Suppressor macrophage treated with lipopolysaccharide for 4 hours (primary cell): ENCODE measurements at places on chromosomes 5 and 9.
A peak's percentile ranks its signal among the peaks of the same experiment; 100 is the strongest.

DNA sequence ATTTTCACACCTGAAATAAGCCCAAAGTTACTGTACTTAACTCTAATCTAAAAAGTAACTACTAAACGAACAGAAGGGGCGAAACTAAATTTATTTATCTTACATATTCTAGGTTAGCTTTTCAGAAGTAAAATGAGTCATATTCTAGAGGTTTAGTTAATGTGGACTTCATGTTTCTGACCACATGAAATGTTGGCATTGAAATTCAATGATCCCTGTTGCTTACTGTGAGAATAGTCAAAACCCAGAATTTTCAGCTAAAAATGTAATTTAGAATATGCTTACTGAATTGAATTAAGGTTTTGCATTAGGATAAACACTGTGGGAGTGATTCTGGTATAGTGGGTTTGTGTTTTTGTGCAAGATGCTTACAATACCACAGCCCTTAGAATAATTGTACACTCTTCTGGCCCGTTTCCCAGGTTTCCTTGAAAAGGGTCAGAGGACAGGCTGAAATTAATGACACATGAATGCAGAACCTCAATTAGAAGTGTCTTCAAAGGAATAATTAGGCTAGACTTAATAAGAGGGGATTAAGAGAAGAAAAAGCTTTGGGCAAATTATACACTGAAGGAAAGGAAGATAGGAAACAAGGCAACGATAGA is 1.4 kb upstream of the SNX18 start:
- DNase-seq = no peak

GRCh38 chr5:83375049-83375745 is 96.3 kb upstream of the VCAN start:
- no peak for DNase-seq

DNA sequence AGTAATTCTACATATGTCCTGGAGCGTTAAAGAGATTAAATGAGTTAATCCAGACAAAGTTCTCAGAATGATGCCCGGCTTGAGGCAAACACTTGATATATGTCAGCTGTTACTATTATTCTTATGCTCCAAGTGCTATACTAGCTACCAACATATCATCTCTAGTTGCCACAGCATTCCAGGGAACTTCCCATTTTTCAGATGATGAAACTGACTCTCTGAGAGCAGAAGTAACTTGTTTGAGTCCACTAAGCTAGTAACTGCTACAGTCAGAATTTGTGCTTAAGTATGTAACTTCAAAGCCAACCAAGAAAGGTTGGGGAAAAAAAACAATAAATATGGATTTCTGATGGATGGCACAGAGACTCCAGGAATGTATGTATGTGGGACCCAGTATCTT is 98.1 kb downstream of the CDK5RAP2 start:
- DNase-seq = peak; percentile 79

- DNase-seq = no peak
Observed at GRCh38 chr9:129640086-129640870, 1.7 kb downstream of the ASB6 start.

- DNase-seq = peak; percentile 1
Observed at GRCh38 chr5:128491291-128491690, 46.8 kb downstream of the FBN2 start.

DNA sequence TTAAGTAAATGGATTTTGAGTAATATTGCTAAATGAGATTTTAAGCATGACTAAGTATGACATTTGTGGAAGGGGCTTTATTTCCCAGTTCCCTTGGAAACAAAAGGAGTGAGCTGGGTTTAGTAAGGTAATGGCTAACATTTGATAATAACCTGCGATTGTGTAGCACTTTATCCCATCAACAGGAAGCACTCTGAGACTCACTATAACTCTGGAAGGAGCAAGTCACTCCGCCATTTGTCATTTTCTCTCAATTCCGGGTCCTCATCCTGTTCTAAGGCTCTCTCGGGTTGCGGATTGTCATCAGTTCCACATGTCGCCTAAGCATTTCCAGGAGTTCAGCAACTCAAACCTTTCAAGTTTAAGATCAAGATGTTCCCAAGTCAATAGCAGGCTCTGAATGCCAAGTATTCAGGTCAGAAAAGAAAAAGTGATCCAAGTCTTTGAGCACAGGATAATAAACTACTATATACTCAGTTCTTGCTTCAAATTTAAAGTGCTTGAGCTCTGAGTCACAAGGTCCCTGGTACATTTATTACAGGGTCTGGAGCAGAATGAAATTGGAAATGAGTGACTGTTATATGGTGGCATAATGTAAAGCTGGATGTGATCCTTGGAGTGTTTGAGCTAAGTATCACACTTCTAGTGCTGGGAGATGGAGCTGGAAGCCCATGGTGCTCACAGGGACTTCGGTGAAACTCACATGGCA is 39.3 kb downstream of the CAPSL start:
- no peak for DNase-seq

GRCh38 chr5:67827541-67827940 is 388.0 kb upstream of the PIK3R1 start:
- no peak for DNase-seq

DNA sequence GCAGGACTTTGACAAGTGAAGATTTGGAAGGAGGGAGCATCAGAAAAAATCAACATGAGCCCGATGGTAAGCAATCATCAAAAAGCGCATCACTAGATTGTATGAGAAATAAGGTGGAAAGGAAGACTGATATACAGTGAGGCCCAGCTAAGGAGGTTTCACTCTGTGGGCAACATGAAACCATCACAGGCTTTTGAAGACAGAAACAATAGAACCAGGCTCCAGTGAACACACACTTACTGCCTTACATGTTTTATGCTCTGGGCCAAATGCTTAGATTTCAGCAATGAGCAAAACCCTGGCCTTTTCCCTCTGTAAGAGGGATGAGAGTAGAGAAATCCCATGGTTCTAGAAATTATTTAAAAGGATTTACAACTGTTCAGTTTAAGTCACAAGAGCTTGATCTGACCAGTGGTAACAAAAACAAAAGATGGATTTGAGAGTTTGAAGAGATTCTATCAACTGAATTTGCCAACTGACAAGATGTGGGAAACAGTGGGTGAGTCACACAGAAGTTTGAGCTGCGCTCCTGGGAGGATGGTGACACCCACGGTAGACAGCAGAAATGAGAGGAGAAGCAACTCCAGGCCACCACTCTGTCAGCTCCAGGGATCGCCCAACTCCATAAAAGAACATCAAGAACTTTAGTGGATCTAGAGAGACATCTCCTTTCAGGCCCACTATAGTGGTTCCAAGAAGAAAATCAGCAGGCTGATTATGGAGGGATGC is 261.8 kb downstream of the MCTP1 start:
- peak; percentile 70 for DNase-seq

DNA sequence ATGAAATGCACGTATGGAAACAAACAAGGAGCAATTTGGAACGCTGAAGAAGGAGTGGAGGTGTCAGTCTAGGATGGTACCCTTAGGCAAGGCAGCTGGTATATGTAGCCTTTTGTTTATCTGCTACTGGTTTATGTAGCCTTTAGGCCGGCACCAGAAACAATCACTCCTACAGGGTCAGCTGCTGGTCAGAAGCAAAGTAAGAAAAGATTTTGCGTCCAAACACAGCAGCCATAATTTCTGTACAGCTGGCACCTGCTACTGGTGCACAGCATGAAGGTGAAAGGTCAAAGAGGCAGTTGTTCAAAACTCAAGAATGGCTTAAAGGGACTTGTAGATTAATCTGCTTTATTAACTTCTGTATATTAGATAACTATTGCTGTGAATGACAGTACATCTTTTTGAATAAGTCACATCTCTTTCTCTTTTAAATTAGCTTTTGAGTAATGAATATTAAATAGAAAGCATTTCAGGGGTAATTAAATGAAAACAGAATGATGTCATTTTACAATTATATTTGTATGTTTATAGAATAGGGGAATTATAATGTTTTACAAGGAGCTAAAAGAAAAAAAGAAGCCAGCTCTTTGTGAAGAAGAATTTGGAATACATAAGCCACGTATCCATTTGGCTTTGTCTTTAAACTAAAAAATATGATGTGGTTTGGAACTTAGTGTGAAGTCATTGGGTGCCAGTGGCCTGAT is 33.1 kb upstream of the TLX3 start:
- DNase-seq = no peak

DNA sequence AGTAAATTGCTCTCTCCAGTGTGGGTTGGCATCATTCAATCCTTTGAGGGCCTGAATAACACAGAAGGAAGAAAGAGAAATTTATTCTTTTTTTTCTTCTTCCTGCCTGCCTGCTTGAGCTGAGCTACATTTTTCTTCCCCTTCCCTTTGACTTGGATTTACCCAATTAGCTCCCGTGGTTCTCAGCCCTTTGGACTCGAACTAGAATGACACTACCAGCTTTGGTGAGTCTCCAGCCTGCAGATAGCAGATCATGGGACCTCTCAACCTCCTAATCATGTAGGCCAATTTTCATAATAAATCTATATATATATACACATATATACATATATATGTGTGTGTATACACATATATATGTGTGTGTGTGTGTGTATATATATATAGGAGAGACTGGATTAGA is 128.6 kb downstream of the ISOC1 start:
- no peak for DNase-seq

DNA sequence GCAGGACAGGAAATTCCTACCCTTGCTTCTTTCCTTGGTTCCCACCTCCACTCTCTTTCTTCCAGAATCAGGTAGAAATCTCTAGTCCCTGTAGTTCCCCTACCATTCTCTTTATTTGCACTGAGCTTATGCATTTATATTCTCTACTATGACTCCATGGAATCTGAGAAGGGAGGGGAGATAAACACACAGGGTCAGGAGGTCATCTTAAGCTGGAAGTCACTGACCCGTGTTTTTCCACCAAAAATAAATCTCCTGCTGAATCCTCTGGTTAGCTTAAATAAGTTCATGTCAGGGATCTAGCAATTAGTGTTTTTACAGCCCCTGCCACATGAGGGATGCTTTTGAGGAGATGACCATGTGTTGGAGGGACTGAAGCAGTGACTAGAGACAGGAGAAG is 3.7 kb downstream of the ACTL7B start:
- no peak for DNase-seq

DNA sequence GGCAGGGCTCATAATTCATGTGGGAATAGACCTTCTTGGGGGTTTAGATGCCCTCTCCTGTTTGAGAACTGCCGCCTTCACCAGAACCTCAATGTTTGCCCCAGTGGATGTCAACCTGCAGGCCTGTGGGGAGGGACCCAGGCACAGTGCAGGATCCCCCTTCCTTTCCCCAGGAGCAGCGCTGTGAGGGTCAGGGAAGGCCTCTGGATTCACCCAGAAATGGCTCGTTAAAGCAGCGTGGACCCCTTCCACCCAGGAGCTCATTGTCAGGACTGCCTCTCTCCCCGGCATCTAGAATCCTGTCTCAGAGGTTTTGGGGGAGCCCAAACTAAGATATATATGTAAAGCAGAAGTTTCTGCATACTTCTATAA is 188.3 kb downstream of the GADD45G start:
- DNase-seq = no peak

- DNase-seq = no peak
Observed at GRCh38 chr9:12640866-12641636, 52.1 kb upstream of the TYRP1 start.

- DNase-seq = no peak
Observed at GRCh38 chr9:135791431-135792267, 89.7 kb downstream of the KCNT1 start.

GRCh38 chr9:69857131-69857530 is 36.5 kb downstream of the CFAP95 start:
- no peak for DNase-seq

- DNase-seq = no peak
Observed at GRCh38 chr5:145680169-145680568, 155.0 kb downstream of the PRELID2 start.

- DNase-seq = peak; percentile 38
Observed at GRCh38 chr5:14153932-14154731, 11.0 kb downstream of the TRIO start.

DNA sequence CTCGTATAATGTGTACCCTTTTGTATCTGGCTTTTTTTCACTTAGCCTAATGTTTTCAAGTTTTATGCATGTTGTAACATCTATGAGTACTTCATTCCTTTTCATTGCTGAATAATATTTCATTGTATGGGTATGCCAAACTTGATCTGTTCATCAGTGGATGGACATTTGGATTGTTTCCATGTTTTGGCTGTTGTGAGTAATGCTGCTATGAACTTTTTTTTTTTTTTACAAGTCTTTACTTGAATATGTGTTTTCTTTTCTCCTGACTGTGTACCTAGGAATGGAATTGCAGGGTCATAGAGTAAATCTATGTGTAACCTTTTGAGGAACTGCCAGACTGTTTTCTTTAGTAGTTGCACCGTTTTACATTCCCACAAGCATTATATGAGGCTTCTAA is 52.4 kb downstream of the MTREX start:
- no peak for DNase-seq

- peak; percentile 61 for DNase-seq
Observed at GRCh38 chr9:111691672-111692329, 30.4 kb downstream of the GNG10 start.

GRCh38 chr9:97316904-97317303 is 9.4 kb downstream of the CCDC180 start:
- no peak for DNase-seq

- DNase-seq = no peak
Observed at GRCh38 chr5:159678657-159679392, 237.5 kb upstream of the ADRA1B start.

DNA sequence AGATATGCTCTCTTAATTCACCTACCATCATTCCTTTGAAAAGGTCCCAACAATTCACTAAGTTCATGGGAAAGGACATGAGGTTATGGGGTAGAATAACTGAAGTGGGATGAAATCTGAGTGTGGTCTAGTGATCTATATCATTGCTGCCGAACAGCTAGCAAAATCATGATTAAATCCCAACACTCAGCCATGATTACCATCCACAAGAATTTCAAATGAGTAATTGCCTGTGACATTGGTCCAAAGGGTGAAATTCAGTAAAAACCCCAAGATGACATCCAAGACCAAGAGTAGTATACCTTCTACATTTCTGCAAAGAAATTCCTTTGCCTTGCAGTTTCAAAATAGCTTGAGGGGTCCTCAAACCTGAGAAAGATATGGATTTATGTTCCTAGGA is 225.6 kb downstream of the SPOCK1 start:
- DNase-seq = no peak

- DNase-seq = no peak
Observed at GRCh38 chr9:2559192-2560152, 62.1 kb upstream of the VLDLR start.

DNA sequence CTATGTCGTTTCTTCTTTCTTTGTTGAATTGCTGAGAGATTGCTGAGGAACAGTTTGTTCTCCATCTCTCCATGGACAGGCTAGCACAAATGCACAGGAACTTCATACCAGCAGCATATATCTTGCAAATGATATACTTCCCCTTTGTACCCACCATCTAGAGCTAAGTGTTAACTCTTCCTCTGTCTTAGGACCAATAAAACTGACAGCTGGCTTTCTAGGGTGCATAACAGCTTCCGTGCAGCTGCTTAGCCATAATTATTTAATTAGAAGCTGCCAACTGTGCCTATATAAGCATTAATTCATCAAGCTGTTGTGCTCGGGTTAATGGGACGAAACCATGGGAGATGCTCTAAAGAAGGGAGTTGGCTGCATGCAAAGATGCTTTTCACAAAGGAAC is 38.7 kb downstream of the KCTD16 start:
- DNase-seq = no peak

- DNase-seq = no peak
Observed at GRCh38 chr5:116544531-116545241, 29.9 kb downstream of the SEMA6A start.
